C1 segment of cervical spinal cord (tissue), 14 donors: ENCODE measurements at places on chromosomes 5 and 9.

- peak; percentile 11 for DNase-seq
Measured at GRCh38 chr9:103397868-103398600, 402.9 kb downstream of the CYLC2 start.

DNA sequence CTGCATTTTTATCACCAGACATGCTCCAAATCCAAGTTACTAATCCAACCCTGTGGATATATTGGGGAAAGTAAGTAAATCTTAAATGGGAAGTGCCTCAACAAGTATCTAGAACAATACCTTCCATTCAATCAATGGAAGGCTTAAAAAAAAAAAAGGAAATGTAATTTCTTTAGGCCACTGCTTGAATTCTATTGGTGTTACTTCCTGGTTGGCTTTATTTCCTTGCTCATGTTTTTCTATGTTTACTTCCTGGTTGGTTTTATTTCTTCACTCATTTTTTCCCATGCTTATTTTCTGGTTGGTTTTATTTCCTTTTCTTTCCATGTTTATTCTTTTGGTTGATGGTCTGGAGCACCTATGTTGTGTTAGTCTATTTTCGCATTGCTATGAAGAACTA is 363.9 kb downstream of the KDM4C start:
- no peak for DNase-seq

GRCh38 chr5:20615888-20616563 is 628.0 kb upstream of the CDH18 start:
- DNase-seq, result no peak

GRCh38 chr9:100554935-100555401 is 22.9 kb upstream of the CAVIN4 start:
- peak; percentile 42 for DNase-seq

GRCh38 chr9:126965541-126966428 is 51.2 kb downstream of the RALGPS1 start:
- no peak for DNase-seq

GRCh38 chr5:155661859-155662258 is 648.3 kb downstream of the KIF4B start:
- no peak for DNase-seq
